MV-4-11 (cell line): ENCODE measurements at places on chromosomes 3 and 15.

GRCh38 chr3:38124324-38125122, 12.4 kb downstream of the ACAA1 start:
- DNase-seq = no peak

- no peak for DNase-seq
Measured at GRCh38 chr15:66138096-66138783, 115.3 kb downstream of the MEGF11 start.

- DNase-seq = no peak
Measured at GRCh38 chr3:149368674-149369497, 8.6 kb downstream of the TM4SF1 start.

- DNase-seq = no peak
Measured at GRCh38 chr3:24506966-24507775, 12.5 kb upstream of the THRB start.

- DNase-seq = no peak
Measured at GRCh38 chr15:73386886-73387506, 18.2 kb upstream of the HCN4 start.

GRCh38 chr3:178428037-178428436, 108.2 kb upstream of the KCNMB2 start:
- DNase-seq = no peak

DNA sequence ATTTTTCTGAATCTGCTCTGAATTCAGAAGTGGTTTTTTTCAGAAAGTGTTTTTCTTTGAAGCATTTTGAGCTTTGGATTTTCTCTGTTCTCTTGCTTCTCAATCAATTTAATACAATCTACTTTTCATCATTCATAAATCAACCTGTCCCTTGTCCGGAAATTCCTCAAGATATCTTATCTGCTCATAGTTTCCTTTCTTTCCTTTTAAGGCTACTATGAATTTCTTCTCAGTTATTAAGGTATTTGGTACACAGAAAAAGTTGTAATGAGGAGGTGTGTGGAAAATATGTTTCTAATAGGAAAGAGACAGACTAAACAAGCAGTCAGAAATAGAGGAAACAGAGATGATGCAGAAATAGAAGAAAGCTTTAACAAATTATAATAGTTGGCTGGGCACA, 14.4 kb downstream of the CGGBP1 start:
- DNase-seq = no peak

- no peak for DNase-seq
Measured at GRCh38 chr15:31486906-31487695, 160.5 kb downstream of the KLF13 start.

GRCh38 chr15:55980511-55980910, 12.9 kb downstream of the NEDD4 start:
- DNase-seq = no peak

- DNase-seq = peak; percentile 85
Measured at GRCh38 chr3:23829242-23829934, 23.6 kb downstream of the UBE2E1 start.

- DNase-seq = no peak
Measured at GRCh38 chr15:93610944-93611343, 521.9 kb upstream of the RGMA start.

- no peak for DNase-seq
Measured at GRCh38 chr3:102531686-102532085, 96.9 kb downstream of the ZPLD1 start.

DNA sequence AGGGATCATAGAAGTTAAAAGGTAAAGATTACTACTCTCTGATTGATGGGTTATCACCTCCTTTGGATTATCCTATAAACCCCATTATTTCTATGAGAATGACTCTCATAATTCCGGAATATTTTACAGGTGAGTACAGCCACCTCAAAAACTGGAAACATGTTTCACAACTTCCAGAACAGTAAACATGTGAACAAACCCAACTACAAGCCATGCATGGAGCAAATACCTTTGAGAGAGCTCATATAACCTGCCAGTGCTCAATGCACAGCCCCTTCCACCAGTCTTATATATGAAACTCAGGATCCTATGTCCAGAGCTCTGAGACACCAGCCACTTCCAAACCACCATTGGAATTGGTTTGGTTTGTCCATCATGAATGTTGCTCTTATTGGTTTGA, 208.0 kb downstream of the MECOM start:
- DNase-seq = no peak

DNA sequence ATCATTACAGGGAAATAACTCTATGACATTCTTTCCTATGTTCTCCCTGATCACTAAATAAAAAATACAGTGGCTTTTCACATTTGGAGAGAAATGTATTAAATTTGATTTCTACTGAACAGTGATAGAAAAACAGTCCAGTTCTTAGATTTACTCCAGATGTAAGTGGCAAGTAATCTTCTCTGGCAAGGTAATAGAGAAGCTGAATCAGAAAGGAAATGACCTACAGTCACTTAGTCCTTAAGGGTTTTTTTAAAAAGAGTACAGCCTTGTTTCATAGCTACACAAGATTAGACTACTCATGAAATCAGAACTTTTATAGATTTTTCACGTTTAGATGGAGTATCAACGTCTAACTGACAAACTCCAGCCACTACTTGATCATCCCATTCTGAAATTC, 236.9 kb downstream of the CADPS start:
- DNase-seq = no peak

GRCh38 chr3:172859041-172859440, 108.5 kb downstream of the ECT2 start:
- no peak for DNase-seq

DNA sequence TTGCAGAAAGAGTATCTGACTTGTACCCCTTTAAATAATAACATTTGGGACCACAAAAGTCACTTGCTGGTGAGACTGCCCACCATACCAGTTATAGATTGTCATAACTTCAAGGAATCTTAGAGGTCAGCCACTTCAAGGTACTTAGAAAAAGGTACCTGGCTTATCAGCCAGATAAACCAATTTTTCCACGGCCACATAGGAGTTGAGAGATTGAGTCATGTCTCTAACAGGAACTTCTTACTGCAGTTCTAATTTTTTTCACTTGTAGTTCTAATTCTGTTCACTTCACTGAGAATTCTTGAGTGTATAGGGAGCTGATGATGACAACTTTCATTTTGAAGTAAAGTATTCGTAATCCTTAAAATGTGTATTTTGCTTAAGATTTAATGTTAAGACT, 317.1 kb upstream of the CBLB start:
- DNase-seq = no peak

DNA sequence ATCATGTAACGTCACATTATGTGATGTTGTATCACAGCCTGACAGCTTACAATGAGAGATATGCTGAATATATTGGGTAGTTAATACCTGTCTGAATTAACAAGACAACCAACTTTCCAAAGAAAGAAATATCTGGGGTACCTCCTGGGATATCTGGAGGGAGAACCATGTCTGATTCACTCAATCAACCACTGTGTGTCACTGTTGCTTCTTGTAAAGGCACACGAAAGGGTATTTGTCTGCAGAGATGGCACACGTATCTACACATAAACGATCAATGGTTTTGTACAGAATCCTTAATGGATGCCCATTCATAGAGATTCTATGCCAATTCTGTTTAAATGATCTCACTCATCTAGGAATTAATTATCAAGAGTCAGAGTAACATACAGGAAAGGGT, 252.1 kb upstream of the TMCO5A start:
- no peak for DNase-seq

DNA sequence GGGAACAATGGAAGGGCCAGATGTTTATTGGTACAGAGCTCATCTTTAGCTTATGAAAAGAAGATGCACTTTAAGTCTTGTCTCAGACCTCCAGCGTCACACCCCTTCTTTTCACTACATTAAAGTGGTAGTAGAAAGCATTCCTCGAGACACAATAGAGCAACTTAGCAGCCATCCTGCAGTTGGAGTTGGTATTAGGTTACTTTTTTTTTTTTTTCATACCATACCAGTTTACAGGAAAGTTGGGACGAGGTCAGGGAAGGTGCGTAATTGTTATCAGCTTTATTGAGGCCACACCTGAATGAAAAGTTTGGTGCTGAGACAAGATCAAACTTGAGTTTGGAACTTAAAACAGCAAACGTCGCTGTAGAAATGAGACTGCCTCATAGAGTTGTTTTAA, 203.8 kb downstream of the SOX2 start:
- DNase-seq = no peak

GRCh38 chr3:129036222-129037092, 24.1 kb upstream of the GP9 start:
- DNase-seq = no peak

GRCh38 chr3:15973940-15974339, 176.2 kb upstream of the ANKRD28 start:
- peak; percentile 88 for DNase-seq

DNA sequence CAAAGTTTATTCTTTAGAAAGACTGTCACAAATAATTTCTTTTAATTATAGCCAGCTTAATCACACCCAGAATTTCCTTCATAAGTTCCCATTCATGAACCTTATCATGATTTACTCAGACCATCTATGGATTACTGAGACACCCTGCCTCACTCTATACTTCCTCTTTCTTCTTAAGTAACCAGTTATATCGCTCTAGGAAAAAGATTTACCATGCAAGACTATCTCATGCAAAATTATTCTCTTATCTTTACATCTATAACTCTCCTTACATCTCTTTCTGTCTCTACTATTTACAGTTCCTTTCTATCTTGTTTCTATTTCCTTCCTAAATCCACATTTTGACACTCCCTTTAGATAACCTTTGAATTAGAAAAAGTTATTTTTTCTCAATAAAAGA, 316.8 kb downstream of the POLQ start:
- peak; percentile 54 for DNase-seq

- no peak for DNase-seq
Measured at GRCh38 chr15:66153549-66154415, 99.8 kb downstream of the MEGF11 start.

GRCh38 chr3:193982258-193982659, 153.7 kb upstream of the HES1 start:
- no peak for DNase-seq

- DNase-seq = no peak
Measured at GRCh38 chr15:42080186-42080918, 14.0 kb downstream of the PLA2G4D start.

DNA sequence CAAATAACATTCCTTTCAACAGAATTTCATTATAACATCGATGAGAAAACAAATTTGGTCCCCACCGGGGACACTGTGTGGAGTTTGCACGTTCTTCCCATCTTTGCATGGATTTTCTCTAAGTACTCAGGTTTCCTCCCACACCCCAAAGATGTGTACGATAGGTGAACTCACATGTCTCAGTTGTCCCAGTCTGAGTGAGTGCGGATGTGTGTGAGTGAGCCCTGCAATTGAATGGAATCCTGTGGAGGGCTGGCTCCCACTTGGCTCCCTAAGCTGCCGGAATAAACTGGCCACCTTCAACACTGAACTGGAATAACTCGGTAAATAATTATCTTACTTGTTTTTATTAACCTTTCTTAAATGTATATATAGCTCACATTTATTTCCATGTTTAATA, 77.0 kb downstream of the TRANK1 start:
- no peak for DNase-seq

GRCh38 chr3:35500641-35501350, 138.5 kb upstream of the ARPP21 start:
- DNase-seq = no peak

DNA sequence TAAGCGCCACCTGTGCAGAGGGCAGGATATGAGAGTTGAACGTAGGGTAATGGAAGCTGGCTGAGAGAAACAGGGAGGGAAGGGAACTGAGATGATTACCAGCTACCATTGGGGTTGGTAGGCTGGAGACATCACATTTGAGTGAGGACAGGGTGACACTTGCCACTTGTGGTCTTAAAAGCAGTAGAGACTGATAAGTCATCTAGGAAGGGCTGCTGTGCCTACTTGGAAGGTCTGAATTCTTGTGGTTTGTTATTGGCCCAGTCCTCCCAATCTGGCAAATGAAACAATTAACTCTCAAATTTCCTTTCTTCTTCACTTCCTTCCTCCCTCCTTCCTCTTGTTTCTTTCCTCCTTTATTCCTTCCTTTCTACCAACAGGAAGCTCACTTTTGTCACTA, 46.8 kb downstream of the COL6A5 start:
- DNase-seq = no peak

DNA sequence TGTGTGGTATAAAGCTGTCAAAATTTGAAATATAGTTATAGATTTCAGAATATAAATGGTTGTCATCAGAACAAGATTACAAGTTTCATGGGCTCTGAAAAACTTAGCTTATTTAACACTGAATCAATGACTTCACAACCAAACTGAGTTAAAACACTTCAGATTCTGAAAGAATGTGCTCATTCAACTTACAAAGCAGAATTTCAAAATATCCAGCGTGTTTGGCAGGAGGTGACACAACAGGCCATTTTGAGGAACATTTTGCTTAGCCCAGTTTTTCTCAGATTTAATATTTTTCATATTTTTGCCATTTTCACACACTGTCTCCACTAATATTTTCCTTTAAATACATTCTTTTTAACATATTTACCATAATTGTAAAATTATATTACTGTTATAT, 781.1 kb downstream of the TUSC7 start:
- no peak for DNase-seq

GRCh38 chr3:155549087-155549486, 195.8 kb downstream of the PLCH1 start:
- DNase-seq = no peak

- DNase-seq = no peak
Measured at GRCh38 chr3:141243271-141243707, 11.7 kb downstream of the PXYLP1 start.

GRCh38 chr15:72169921-72170611, 27.5 kb downstream of the GRAMD2A start:
- DNase-seq = no peak

- no peak for DNase-seq
Measured at GRCh38 chr15:58064082-58064979, 1.2 kb downstream of the ALDH1A2 start.

DNA sequence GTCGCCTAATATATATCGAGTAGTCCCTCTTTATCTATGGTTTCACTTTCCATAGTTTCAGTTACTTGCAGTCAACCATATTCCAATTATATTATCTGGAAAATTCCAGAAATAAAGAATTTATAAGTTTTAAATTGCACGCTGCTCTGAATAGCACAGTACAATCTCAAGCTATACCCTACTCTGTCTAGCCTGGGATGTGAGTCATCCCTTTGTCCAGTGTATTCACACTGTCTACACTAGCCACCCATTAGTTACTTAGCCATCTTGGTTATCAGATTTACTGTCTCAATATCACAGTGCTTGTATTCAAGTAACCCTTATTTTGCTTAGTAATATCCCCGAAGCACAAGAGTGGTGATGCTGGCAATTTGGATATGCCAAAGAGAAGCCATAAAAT, 72.1 kb upstream of the EOMES start:
- DNase-seq = no peak

GRCh38 chr3:103195216-103195615, 760.4 kb downstream of the ZPLD1 start:
- DNase-seq = no peak

GRCh38 chr3:43615133-43615532, 6.7 kb downstream of the ANO10 start:
- DNase-seq = no peak

- DNase-seq = peak; percentile 34
Measured at GRCh38 chr3:58116161-58116955, 94.4 kb downstream of the DNASE1L3 start.

GRCh38 chr3:14633819-14634424, 17.6 kb upstream of the CCDC174 start:
- DNase-seq = peak; percentile 71

- DNase-seq = no peak
Measured at GRCh38 chr3:16060358-16060852, 114.1 kb upstream of the GALNT15 start.

- no peak for DNase-seq
Measured at GRCh38 chr3:54120657-54121413, 1.5 kb upstream of the CACNA2D3 start.

- DNase-seq = peak; percentile 12
Measured at GRCh38 chr3:50542177-50543034, 25.1 kb downstream of the C3orf18 start.
